AG20443 (cell line): ENCODE measurements at places on chromosomes 3 and 15.

DNA sequence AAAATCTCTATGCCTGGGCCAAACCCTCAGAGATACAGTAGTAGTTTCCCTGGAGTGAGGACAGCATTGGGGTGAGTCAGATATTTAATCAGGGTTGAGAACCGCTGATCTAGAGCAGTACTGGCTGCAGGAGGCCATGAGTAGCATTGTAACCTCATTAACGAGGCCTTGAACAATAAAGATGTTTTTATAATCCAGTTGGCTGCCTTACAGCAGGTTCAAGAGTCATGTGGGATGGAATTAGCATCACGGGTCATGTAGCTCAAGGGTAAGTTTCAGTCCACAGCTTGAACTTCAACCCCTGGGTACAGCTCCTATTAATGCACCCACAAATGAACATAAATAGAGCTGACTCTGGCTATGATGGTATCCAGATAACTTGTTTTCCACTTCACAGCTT, 5.1 kb downstream of the HPS3 start:
- DNase-seq = peak; percentile 27

- no peak for DNase-seq
These were observed 523.2 kb downstream of the FHIT start for GRCh38 chr3:60728006-60728405.

DNA sequence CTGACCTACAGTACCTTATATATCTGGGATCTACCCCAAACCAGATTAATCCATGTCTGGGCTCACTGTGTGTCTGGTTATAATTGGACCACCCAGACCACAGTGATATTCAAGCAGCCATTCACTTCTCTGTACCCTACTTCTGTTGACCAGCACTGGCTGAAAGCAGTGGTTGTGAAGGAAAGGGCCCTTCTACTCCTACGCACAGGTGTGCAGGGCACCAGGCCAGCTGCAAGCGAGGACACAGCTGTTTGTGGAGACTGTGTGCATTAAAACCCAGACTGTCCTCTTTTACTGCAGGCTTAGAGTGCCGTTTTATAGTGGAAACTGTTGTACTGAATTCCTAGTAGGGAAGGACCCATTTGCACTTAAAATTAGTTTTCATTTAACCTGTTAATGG, 29.5 kb downstream of the CTDSPL start:
- no peak for DNase-seq

DNA sequence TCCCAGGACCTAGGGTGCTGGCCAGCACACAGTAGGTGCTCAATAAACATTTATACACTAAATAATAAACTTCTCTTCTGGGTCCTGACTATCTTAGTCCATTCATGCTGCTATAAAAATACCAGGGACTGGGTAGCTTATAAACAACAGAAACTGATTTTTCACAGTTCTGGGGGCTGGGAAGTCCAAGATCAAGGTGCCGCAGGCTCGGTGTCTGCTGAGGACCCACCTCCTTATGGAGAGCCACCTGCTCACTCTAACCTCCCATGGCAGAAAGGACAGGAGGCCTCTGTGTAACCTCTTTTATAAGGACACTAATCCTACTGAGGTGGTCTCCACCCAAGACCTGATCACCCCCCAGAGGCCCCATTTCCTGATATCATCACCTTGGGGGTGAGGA, 114.4 kb upstream of the IQSEC1 start:
- no peak for DNase-seq

DNA sequence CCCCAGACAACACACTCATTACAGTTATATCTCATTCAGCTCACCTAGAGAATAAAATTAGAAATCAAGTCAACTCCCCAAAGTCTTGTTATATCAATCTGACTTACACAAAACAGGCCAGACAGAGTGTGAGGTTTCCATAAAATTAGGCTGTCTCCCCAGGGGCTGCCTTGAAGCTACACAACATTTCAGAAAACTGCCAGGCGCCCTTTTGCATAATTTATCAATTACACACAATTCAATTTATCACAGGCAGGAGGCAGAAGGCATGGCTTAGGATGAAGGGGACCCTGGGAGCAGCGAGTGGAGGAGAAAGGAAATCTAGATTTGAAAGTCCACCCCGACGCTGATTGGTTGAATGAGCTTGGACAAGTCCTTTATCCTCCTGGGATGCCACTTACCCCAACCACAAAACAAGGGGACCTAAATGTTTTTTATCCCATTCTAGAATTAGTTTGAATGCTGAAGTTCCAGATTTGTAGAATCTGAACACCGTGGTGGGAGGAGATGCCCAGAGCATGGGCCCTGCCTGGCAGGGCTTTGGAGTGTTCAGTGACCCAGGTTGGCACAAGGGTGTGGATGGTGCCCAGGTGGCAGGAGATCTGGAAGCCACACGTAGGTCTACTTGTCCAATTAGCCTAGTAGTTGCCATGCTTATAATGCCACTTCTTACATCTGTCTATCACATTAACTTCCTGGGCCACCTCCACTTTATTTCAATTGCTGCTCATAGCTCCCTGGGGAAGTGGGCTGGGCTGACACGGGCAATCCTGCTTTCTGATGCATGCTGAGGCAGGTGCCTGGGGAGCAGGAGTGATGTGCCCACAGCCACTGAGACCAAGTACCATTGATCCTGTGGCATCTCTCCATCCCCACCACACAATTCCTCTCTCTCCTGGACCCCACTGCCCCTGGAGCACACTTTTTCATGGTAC, 119.8 kb upstream of the TLE3 start:
- no peak for DNase-seq

DNA sequence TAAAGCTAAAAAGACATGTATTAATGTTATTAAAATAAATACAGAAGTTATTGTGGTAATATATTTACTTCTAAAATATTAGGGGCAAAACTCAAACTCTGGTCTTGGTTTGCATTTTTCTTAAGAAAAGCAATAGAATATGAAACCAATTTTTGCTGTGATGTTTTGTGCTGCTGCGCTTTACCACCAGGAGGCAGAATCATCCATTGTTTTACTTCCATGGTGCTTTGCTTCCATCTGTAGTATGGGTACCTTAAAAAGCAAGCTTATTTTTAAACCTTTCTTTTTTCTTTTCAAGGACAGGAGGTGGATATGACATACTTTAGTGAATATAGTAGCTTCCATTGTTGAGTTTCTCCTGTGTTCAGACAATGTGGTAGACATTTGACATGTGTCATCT, 46.6 kb upstream of the MRPL3 start:
- DNase-seq = no peak

DNA sequence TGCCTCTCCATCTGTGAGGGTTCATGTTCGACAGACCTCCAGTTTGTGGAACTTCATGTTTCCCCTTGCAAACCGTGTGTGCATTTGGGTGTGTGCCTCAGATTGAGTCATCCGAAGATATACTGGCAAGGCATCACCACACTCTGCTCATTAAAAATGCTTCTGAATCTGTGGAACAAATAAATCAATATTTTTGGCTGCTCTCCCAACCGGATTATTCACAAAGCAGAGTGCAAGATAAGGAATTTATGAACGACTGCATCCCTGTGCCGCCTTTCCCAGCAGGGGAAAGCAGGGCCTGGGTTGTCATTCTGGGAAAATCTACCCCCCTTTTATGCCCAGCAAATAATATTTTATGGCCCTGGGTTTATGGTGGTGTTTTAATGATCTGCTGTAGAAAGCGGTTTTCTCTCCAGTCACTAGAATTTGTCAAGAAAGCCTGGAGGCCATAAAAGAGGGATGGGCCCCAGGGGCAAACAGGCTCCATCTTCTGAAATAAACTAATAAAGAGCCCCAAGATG, 4.2 kb upstream of the WNT5A start:
- DNase-seq = peak; percentile 52

GRCh38 chr3:114745322-114746240, 401.5 kb downstream of the ZBTB20 start:
- DNase-seq = peak; percentile 71

DNA sequence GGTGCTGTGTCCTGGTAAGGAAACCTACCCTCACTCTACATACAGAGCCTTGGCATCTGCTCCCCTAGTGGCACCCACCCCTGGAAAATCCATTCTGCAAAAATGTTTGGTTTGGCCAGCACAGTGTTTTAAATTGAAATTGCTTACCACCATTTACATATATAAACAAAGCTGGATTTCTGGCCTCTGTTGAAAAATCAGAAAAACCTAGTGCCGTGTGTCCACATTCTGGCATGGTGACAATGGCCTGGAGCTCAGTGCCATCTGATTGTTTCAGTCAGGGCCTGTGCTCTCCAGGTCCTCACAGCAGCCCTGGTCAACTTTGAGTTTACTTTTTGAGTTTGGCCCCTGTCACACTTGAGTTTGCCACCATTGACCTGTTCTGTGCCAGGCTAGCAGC, 2.9 kb upstream of the IL17RC start:
- no peak for DNase-seq

DNA sequence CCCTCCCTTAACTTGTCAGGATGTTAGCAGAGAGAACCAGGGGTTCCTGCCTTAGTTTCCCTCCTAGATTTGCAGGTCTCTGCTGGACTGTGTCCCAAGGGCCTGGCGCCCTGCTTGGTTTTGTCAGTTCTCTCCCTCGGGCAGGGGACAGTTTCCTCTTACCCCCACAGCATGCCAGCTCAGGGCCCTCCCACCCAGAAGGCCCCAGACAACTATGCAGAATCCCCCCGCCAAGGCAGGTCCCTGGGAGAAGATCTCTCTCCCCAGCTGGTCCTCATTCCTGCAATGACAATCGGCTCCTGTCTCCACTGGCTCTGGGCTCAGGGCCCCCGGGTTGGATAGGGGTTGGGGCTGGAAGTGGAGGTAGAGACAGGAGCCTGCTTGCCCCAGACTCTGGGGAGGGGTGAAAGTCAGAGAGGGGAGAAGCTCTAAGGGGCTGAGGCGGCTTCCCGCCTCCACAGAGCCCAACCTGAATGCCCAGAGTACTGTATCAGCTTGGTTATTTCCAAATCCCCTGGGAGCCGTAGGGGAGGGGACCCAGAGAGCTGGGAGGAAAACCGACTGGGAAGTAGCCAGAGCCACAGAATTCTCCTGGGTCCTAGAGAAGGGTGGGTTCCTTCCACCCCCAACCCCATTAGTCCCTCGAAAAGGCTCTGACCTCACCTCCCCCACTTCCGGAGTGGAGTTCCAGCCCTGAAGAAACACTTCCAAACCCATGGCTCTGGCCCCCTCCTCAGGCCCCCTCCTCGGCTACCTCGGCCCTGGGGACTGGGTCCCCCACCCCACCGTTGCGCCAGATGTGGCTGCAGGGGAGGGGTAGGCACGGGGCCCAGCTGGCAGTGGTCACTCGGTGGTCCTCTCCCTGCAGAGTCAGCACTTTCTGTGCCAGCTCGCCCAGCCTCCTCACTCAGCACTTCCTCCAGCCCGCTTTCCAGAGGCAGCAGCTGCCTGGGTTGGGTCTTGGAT, 3.8 kb upstream of the LOXL1 start:
- peak; percentile 65 for DNase-seq

DNA sequence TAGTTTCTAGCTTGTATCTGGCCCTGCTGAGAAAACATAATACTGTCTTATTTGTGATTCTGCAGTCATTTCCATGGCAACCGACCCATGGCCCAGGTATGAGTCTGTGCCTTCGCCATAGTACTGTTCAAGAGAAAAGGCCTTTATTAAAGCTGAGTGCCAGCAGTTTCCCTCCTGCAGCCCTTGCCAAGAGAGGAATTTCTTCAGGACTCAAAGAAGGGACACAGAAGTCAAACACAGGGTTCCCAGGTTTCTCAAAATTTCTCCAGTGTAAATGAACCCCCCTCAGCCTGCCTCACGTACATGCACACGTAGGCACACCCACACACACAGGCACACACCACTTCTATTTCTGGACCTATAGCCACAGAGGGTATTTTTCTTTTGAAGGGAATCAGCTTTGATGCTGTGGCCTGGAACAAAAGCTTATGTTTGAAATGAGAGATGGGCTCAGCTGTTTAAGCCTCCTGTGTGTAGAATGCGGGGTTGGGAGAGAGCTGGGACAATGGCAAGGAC, 269.2 kb downstream of the PDCD6IP start:
- no peak for DNase-seq

- no peak for DNase-seq
These were observed 8.4 kb upstream of the ANP32A start for GRCh38 chr15:68829068-68829467.

DNA sequence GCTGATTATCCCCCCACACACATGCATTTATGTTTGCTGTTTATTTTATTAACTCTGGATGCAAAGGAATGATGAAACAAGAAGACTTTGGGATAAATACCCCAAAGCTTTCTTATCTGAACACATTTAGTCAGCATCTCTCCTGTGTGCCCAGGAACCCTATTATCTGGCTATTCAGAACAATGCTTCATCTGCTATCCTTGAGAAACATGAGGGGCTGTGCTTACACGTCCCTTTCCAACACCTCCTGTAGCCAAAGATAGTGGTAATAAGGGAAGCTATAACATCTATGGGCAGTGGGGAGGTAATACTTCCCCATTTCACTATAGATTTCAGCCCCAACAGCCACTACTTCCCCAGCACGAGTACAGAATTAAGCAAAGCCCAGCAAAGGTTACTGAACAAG, 94.7 kb downstream of the SSR3 start:
- no peak for DNase-seq

DNA sequence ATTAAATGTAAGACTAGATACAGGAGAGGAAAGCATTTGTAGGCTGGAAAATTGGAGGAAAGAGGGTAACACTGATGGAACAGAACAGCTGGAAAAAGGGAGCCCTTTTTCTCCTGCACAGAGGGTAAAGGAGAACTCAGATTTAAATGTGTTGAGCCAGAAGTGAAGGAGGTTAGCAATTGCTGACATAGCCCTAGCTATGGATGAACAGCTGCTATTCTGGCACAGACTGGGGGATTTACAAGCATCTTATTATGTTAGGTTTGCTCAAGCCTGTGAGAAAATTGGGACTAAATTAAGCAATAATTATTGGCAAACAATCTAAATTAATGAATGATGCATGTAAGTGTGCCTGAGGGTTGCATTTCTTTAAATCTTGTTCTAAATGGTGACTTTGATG, 40.6 kb upstream of the PRR20G start:
- no peak for DNase-seq

DNA sequence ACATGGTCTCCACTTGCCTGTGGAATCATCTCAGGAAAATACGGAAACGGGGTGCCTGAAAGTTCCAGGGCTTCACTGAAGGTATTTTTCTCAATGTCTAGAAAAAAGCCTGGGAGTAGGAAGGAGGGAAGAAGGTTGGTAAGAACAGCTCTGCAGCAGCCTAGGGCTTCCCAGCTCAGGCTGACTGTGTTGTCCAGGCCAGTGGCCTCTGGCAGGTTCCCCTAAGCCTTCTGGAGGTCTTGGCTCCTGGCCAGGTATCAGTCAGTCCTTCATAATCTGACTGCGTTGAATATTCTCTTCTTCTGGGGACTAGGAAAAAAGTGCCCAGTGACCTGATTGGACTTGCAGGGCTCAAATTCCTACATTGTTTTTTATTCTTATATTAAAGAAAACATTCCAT, 38.6 kb downstream of the SSR3 start:
- no peak for DNase-seq

- no peak for DNase-seq
These were observed 64.3 kb downstream of the SLC12A8 start for GRCh38 chr3:125148016-125148812.
